ENCODE measurements at places on chromosomes 3 and 15.

DNA sequence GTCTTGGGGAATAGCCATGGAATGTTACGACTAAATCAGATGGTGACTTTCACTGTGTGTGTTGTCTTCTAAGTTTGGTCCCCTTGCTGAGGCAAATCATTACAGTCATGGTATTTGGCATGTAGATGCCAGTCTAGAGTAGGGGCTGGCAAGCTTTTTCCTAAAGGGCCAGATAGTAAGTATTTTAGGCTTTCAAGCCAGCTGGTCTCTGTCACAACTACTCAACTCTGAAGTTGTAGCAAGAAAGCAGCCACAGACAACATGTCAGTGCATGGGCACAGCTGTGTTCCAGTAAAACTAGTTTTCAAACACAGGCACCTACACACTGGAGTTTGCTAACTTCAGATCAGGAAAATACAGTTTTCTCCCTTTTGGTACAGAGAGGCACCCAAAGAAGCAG is 39.3 kb downstream of the CCR3 start:
- peaks cover 16% of the 10 kb centered on the region for H3K36me3 ChIP-seq
- no peak overlapping the region for H3K27ac ChIP-seq
- H3K4me3 ChIP-seq: no peak overlapping the region
- no peak for DNase-seq

DNA sequence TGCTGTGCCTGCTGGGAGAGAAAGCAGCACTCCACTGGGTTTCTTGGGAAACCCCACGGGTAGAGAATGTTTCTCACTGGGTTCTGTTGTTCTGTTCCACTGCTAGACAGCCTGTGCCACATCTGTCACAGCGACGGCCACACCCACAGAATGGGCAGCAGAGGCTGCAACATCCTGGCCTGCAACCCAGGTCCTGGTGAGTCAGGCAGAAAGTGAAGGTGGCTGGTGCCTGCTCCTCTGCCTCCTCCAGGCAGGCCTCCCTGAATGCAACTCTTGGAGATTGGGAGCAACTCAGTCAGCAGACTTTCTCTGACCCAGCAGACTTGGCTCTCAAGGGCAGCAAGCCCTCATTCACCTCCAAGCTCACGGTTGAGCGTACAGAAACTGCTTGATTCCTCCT is 13.0 kb downstream of the C3orf18 start:
- no peaks in the 10 kb centered on the region for H3K36me3 ChIP-seq
- peak; percentile 24 for DNase-seq
- H3K27me3 ChIP-seq: peaks cover 1% of the 10 kb centered on the region
- H3K4me3 ChIP-seq: no peak overlapping the region

DNA sequence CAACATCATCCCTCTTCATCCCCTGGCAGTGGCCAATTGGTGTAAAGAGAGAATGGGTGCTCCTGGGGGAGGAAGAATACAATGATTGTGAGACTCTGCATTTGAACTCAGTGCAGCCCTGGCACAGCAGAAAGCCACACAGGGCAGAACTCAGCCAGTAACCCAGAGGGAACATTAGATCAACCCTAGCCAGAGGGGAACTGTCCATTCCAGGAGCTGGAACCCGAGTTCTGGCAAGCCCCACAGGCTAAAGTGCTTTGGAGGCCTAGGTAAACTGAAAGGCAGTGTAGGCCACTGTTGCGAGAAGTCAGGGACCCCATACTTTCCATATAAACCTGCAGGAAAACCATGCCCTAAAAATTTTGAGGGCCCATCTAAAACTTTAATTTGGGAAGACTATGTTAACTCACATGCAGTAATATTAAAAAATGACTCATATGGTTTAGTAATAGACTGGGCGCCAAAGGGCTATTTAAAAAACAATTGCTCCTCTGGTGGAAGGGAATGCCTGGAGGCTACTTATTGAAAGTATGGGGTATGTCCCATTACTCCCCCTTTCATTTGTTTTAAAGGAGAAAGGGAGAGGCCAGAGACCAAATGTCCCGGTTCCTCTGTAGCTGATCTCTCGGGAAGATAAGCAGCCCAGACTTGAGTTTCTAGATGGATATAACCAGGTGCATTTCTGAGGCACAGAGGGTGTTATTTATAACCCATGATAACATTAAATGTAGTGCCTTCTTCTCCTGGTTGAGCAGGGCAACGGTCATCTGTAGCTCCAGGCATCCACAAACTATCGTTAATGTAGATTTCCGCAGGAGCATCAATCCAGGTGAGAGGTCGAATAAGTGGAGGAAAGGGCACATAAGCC is 5.8 kb upstream of the RAD51 start:
- H3K27me3 ChIP-seq: no peaks in the 10 kb centered on the region
- peaks cover 2% of the 10 kb centered on the region for H3K36me3 ChIP-seq
- peaks cover 6% of the 10 kb centered on the region for H3K4me1 ChIP-seq
- H3K27ac ChIP-seq: no peak overlapping the region
- H3K4me3 ChIP-seq: no peak overlapping the region
- no peak for DNase-seq

- no peaks in the 10 kb centered on the region for H3K27me3 ChIP-seq
- DNase-seq: no peak
- peak overlapping the region; percentile 64 for H3K27ac ChIP-seq
- peaks cover 2% of the 10 kb centered on the region for H3K36me3 ChIP-seq
These were observed 80.8 kb downstream of the SMAD3 start for GRCh38 chr15:67146234-67146633.

GRCh38 chr3:15172806-15173205 is 33.2 kb upstream of the CAPN7 start:
- no peaks in the 10 kb centered on the region for H3K4me1 ChIP-seq
- peaks cover 17% of the 10 kb centered on the region for H3K27me3 ChIP-seq
- no peak overlapping the region for H3K27ac ChIP-seq
- H3K4me3 ChIP-seq: no peak overlapping the region
- no peak for DNase-seq
- H3K36me3 ChIP-seq: no peaks in the 10 kb centered on the region

DNA sequence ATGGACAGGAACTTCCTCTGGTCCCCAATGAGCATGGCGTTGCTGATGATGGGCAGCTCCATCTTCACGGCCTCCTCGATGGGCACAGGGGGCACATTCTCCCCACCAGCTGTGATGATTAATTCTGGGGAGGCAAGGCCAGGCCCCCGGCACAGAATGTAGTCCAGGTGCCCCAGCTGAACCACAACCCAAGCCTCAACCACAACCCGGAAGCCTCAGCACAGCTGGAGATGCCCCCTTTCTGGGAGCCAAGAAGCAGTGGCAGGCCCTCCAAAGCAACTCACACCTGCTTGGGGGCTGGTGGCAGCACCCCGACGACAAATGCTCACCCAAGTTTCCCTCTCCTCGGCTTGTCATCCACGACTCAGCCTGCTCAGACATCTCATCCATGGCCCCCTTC is 25.2 kb downstream of the IDH3A start:
- peaks cover 29% of the 10 kb centered on the region for H3K4me1 ChIP-seq
- DNase-seq: no peak
- no peaks in the 10 kb centered on the region for H3K27me3 ChIP-seq

DNA sequence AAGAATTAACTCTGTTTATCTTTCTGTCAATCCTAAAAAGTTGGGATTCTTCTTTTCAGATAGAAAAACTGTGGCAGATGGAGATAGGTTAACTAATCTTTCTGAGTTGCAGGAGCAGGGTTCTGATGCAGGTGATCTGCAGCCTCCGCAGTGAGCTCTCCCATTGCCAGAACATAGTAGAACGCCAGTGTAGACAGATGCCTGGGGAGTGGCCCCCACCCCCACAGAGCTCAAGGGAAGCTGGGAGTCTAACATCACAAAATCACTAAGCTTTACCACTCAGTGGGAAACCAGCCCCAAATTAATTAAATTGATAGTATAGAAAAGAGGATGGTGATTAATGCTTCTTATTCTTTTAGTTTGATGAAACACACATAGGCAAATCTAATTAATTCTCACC is 295.0 kb upstream of the ATP10A start:
- no peak overlapping the region for H3K27ac ChIP-seq
- no peaks in the 10 kb centered on the region for H3K4me1 ChIP-seq
- H3K27me3 ChIP-seq: peaks cover 2% of the 10 kb centered on the region

- DNase-seq: no peak
- H3K36me3 ChIP-seq: no peaks in the 10 kb centered on the region
- H3K27me3 ChIP-seq: no peaks in the 10 kb centered on the region
- no peak overlapping the region for H3K4me3 ChIP-seq
- no peak overlapping the region for H3K27ac ChIP-seq
These were observed 15.9 kb upstream of the UBE3A start for GRCh38 chr15:25454771-25455170.

DNA sequence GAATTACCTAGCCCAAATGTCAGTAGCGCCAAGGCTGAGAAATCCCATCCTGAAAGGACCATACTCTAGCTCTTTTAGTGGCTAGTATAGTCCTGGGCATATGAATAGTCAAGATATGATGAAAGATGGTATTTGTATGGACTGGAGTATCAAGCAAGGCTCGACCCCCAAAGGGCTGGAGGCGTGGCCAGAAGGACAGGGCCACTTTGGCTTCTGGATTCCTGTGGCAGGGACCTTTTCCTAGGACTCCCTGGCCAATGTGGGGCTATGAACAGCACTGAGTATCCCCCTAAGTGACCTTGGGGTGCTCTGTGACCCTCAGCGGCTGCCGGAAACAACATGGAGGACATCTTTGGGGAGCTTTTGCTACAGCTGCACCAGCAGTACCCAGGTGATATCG is 6.0 kb downstream of the MPI start:
- H3K27ac ChIP-seq: no peak overlapping the region
- peaks cover 36% of the 10 kb centered on the region for H3K4me1 ChIP-seq
- no peak overlapping the region for H3K4me3 ChIP-seq
- H3K27me3 ChIP-seq: no peaks in the 10 kb centered on the region
- peaks cover 35% of the 10 kb centered on the region for H3K36me3 ChIP-seq

- H3K27ac ChIP-seq: no peak overlapping the region
- no peak for DNase-seq
- no peaks in the 10 kb centered on the region for H3K27me3 ChIP-seq
- peaks cover 23% of the 10 kb centered on the region for H3K4me1 ChIP-seq
These were observed 43.9 kb upstream of the BHLHE40 start for GRCh38 chr3:4935347-4935746.

DNA sequence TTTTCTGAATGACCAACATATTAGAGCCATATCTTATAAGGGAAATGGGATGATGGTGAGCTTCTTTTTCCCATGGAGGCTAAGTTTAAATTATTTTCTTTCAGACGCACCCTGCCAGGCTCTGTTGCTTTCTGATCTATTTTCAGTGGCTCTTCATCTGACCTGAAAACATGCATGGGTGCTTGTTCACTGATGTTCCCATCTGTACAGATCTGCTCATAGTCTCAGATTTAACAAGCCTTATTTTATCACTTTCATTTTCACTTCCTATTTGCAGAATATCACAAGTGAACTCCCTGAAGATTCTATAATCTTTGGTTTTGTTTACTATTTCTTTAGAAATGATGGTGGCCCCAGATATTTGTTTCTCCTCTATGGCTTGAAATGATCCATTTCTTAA is 31.1 kb upstream of the SUCLG2 start:
- H3K36me3 ChIP-seq: no peaks in the 10 kb centered on the region
- H3K4me1 ChIP-seq: peaks cover 37% of the 10 kb centered on the region
- H3K4me3 ChIP-seq: peak overlapping the region; percentile 59
- H3K27me3 ChIP-seq: no peaks in the 10 kb centered on the region
- DNase-seq: no peak

DNA sequence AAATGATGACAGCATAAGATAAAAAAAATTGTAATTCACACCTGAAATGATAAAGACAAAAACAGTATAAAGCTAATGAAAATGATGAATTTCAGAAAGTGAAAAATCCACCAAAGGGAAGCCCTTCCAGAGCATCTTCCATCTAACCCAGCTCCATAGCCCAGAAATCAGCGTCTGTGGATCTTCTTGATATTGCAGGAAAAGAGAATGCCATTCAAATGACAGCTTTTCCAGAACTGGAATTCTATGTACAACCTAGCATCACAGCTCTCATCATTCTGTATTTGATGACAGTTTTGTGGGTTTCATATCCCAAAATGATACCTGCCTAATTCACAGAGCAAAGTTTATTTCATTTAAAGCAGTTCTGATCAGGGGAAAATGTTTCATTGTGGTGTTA is 267.3 kb downstream of the FHIT start:
- H3K36me3 ChIP-seq: no peaks in the 10 kb centered on the region
- H3K27ac ChIP-seq: no peak overlapping the region
- H3K4me1 ChIP-seq: peaks cover 3% of the 10 kb centered on the region
- no peak for DNase-seq

GRCh38 chr15:51516291-51516690 is 106.3 kb downstream of the DMXL2 start:
- H3K27ac ChIP-seq: no peak overlapping the region
- no peaks in the 10 kb centered on the region for H3K4me1 ChIP-seq
- DNase-seq: no peak

DNA sequence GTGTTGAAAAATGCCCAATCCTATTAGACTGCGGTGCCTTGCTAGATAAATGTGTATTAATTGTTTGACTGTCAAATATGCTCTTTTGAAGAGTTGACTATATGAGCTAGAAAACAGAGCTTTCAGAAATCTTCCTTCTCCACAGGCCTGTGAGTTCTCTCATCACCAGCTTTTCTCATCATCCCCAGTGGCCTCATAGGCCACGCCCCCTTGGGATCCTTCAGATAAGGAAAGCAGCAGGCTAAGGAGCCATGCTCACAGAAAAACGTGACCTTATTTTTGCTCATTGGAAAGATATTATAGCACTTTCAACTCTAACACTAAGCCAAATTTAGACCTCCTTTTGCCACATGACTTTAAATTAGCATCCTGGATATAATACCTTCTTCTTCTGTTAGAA is 514.4 kb upstream of the ARRDC4 start:
- H3K27ac ChIP-seq: no peak overlapping the region
- no peak overlapping the region for H3K4me3 ChIP-seq
- no peaks in the 10 kb centered on the region for H3K36me3 ChIP-seq
- DNase-seq: no peak
- no peaks in the 10 kb centered on the region for H3K27me3 ChIP-seq
- no peaks in the 10 kb centered on the region for H3K4me1 ChIP-seq

GRCh38 chr15:50224606-50225005 is 40.9 kb downstream of the HDC start:
- peaks cover 6% of the 10 kb centered on the region for H3K4me1 ChIP-seq
- H3K36me3 ChIP-seq: peaks cover 6% of the 10 kb centered on the region
- DNase-seq: no peak
- H3K27ac ChIP-seq: no peak overlapping the region
- no peaks in the 10 kb centered on the region for H3K27me3 ChIP-seq

GRCh38 chr15:79028411-79028964 is 62.1 kb downstream of the RASGRF1 start:
- no peak overlapping the region for H3K27ac ChIP-seq
- no peak overlapping the region for H3K4me3 ChIP-seq
- H3K4me1 ChIP-seq: no peaks in the 10 kb centered on the region
- H3K27me3 ChIP-seq: peaks cover 5% of the 10 kb centered on the region

DNA sequence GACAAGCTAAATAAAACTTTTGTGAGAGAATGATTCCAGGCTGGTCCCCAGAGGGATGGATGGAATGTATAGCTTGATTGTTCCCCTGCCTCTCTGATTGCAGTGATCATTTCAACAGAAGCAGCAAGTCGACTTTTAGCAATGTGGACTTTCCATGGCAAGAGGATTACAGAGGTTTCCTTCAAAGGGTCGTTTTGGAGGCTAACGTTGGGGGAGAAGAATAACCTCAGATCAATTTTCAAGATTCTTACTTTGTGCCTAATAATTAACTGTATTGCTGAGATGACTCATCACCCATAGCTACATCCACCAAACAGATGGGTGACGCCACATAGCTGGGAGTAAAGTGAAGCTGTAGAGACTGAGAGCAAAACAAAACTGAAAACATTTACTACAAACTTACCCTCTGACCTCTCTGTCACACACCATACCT is 79.9 kb downstream of the GTPBP8 start:
- peaks cover 20% of the 10 kb centered on the region for H3K36me3 ChIP-seq
- H3K4me1 ChIP-seq: no peaks in the 10 kb centered on the region
- no peak overlapping the region for H3K27ac ChIP-seq
- H3K27me3 ChIP-seq: no peaks in the 10 kb centered on the region
- DNase-seq: no peak

GRCh38 chr15:69897061-69897460 is 200.7 kb downstream of the TLE3 start:
- H3K36me3 ChIP-seq: no peaks in the 10 kb centered on the region
- no peak overlapping the region for H3K4me3 ChIP-seq
- H3K27me3 ChIP-seq: peaks cover 21% of the 10 kb centered on the region
- no peak overlapping the region for H3K27ac ChIP-seq
- no peaks in the 10 kb centered on the region for H3K4me1 ChIP-seq
